Dermis blood vessel endothelial cell (primary cell): ENCODE measurements at places on chromosomes 5 and 9. TPM values are rescaled to one million over a fixed set of nuclear protein-coding genes. Genes with fewer than 3 reads are reported as not detected.

DNA sequence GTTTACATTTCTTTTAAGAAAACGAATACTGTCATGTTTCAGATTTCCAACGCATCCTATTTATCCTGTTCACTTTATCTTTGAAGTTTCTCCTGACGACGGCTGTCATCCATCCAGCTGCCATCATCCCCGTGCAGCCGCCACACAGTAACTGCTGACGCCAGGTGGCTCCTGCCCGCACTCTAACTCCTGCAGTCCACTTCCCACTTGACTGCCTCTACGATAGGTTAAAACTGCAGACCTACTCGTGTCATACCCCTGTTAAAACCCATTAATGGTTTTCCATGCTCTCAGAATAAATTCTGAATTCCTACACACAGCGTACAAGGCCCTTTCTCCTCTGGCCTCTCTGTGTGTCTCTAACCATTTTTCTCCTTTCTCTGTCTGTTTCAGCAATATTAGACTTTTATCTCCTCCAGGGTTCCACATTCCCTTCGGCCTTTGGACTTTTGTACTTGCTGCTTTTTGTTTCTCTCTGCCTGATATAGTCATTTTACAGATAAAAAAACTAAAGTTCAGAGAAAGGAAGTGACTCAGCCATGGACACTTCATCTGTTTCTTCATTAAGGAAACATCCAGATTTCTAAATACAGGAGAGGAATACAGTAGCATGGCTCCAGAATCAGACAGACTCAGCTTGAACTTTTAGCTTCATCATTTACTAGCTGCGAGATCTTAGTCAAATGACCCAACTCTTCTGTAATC lies 84.9 kb downstream of the ADAMTS12 start:
- peak; percentile 62 for DNase-seq

DNA sequence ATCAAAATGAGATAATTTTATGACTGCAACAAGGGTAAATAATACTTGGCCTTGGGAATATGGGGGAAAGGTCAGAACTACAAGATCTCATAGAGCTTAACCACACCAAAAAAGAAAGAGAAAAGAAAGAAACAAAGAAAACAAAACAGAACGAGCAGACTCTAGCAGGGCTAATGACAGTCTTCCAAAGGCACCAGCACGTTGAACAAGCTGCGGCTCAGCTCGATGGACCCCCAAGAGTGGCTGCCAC lies 689 bp downstream of the AK3 start:
- no peak for DNase-seq

GRCh38 chr5:111227801-111228200 lies 3.6 kb downstream of the CAMK4 start:
- DNase-seq: no peak

- DNase-seq: peak; percentile 57
Measured at GRCh38 chr5:146016764-146017484, 80.5 kb downstream of the SH3RF2 start.

GRCh38 chr9:114785866-114786650 lies 19.8 kb downstream of the TNFSF15 start:
- peak; percentile 70 for DNase-seq

- DNase-seq: no peak
Measured at GRCh38 chr9:136848393-136849037, 694 bp upstream of the PHPT1 start.

DNA sequence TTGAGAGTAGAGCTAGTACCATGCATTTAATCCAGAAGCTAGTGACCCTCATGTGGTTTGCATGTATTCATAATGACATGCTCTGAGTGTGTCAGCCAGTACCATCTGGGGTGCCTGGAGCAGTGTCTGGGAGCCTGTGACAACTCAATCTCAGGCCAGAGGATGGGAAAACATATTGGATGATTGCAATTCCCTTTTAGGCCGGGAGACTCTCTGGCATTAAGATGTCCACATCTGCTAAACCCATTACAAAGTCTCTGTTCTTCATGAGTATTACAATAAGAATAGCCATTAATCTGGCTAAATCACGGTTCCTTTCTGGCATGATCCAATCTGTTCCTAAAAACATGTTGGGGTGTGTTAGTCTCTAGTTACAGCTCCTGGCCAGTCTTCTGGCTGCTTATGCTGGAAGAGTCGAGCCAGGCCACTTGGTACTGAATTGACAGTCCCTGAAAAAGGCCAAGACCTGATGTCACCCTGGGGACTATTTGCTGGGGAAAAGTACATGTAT lies 475.7 kb downstream of the ENC1 start:
- no peak for DNase-seq

- no peak for DNase-seq
Measured at GRCh38 chr5:62931153-62931950, 352.7 kb downstream of the LRRC70 start.

- no peak for DNase-seq
Measured at GRCh38 chr5:176648474-176649194, 1.4 kb downstream of the TSPAN17 start.

GRCh38 chr5:2091921-2092320 lies 209.2 kb upstream of the IRX4 start:
- DNase-seq: no peak

GRCh38 chr5:119453040-119453373 lies 710 bp downstream of the HSD17B4 start:
- DNase-seq: peak; percentile 34

- DNase-seq: no peak
Measured at GRCh38 chr5:174352681-174353080, 307.2 kb downstream of the NSG2 start.

GRCh38 chr5:170420806-170421412 lies 31.7 kb upstream of the KCNMB1 start:
- DNase-seq: peak; percentile 87

- DNase-seq: no peak
Measured at GRCh38 chr9:115207003-115207836, 89.3 kb upstream of the TNC start.

GRCh38 chr5:16066810-16067209 lies 112.8 kb downstream of the MARCHF11 start:
- no peak for DNase-seq

DNA sequence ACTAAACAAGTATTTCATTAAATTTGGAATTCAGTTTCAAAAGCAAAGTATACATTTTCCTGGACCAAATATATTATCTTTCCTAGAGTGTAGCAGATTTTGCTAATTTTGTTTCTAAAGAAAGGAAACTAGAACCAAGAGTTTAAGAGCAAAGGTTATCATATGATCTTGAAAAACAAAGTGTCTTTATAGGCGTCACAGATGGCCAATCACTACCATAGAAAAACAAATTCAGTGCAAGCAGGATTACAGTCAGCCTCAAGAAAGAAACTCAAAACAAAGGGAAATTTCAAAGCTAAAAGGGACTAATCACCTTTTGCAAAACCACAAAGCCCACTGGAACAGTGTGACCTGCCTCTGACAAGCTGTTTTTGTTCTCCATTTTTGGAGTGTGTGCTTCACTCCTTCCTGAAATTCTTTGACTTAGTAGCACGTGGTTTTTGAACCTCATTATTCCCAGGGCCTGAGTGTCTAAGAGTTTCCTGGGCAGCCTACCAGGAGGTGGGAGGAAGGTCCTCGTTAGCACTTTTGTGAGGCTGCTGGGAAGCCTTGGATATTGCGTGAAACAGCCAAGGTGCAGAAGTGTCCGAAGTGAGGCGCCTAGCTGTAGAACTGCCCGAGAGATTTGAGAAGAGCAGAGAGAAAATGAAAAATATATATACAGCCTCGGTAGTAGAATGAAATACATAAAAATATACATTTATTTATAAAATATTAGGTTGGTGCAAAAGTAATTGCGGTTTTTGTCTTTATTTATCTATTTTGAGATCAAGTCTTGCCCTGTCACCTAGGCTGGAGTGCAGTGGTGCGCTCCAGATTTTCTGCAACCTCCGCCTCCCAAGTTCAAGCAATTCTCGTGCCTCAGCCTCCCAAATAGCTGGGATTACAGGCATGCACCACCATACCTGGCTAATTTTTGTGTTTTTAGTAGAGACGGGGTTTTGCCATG lies 246.1 kb downstream of the MARCHF11 start:
- DNase-seq: peak; percentile 63

- DNase-seq: no peak
Measured at GRCh38 chr5:150312518-150312917, 9.8 kb upstream of the ARSI start.

DNA sequence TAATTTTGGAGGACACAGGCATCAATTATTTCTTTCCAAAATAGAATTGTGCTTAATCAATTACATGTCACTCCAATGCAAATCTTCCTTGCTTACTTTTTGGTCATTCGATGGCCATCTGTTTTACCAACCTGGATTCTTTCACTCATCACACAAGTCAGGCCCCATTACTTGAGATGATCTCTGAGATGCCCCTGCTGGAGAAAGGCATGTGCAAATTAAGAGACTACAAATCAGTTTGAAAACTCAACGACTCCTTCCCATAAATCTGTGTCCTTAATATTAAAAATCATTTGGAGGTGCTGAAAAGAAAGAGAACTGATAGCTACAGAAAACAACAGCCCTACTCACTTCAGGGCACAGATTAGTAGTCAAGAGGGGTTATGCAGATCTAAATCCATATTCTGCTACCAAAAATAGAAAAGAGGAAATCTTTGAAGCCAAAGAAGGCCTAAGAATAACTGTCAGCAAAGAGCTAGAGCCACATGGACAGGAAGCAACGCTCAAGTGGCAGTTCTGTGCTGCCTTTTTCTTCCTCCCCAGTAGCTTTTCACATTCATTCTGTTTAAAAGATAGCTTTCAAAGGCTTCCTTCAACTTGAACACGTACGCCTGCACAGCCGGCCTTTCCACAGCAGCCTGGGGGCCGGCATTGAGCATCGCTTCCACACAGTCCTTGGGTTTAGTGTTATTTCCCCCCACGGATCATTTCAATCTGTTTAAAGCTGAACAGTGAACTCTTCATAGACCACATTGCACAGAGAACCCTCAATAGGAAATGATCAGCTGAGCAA lies 79.3 kb upstream of the MAP3K1 start:
- DNase-seq: no peak

GRCh38 chr9:69548681-69549080 lies 123.5 kb downstream of the APBA1 start:
- DNase-seq: no peak

GRCh38 chr5:126027149-126027548 lies 396.1 kb upstream of the GRAMD2B start:
- no peak for DNase-seq

- no peak for DNase-seq
Measured at GRCh38 chr9:134547161-134548100, 94.2 kb upstream of the COL5A1 start.

GRCh38 chr5:67181648-67182221 lies 14.9 kb downstream of the CD180 start:
- no peak for DNase-seq

DNA sequence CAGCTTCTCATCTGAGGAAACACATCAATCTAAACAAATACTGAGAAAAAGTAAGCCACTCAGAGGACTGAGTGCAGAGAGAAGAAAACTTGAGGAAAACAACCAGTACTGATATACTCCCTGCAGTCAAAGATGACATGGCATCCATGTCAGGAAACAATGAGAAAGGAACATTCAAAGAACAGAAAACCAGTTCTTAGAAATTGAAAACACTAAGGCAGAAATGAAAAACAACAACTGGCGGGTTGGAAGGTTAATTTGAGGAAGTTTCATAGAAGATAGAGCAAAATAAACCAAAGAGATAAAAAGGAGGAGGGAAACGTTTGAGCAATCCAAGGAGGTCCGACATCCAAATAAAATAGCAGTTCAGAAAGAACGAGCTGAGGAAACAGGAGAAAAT lies 475.2 kb downstream of the HINT1 start:
- no peak for DNase-seq

GRCh38 chr9:18720691-18721090 lies 246.7 kb downstream of the ADAMTSL1 start:
- DNase-seq: no peak

- peak; percentile 66 for DNase-seq
Measured at GRCh38 chr9:113957821-113958341, 81.8 kb downstream of the ZNF618 start.

DNA sequence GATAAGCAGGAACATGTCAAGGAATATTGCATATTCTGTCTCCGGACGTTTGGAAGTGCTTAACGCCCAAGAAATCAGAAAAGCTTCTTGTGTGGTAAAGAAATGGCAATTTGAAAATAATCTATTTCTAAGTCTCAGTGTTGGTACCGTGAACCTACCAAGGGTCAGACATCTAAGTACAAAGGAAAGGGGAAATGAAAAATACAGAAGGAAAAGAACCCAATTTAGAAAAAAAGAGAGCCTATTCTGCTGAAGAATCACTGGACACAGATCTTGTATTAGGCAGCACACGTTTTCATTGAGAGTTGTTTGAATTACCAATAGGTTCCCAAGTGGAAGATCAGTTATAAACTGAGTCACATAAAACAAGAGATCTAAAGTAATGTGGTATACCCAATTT lies 46.9 kb upstream of the CEP78 start:
- no peak for DNase-seq

GRCh38 chr5:164375051-164375450 lies 869.6 kb downstream of the MAT2B start:
- DNase-seq: no peak

GRCh38 chr5:132756542-132756941 lies 9.3 kb downstream of the CCNI2 start:
- DNase-seq: no peak

DNA sequence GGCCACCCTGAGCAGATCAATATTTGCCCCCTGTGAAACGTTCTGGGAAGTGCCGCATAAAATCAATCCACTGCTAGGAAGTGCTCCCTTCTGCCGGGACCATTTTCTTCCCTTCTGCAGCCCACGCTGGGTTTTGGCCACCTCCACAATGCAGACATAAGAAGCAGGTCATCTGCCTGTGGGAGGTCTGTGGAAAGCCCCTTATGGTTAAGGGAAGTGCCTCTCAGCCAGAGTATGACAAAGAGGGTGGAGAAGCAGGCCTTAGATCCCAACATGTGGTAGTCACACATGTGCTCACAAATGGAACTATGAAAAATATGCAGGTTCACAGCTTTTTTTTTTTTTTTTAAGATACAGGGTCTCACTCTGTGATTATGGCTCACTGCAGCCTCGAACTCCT lies 82.8 kb downstream of the SLC1A3 start:
- no peak for DNase-seq

DNA sequence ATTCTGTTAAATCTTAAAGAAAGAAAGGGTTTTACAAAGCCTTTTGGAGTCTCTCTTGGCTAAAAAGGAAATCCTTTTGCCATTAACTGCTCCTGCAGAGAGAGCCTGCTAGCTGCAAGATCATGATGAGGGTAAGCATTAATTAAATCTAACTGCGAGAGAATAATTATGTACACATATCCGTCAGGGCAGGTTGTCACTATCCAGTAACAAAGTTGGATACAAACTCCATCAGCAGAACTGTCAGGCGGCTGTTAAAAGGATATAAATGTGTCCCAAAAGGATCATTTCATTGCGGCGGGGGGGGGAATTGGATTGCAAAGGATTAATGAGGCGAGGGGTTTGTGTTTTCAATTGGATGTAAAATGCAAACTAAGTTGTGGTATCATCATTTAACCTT lies 289.3 kb downstream of the ASTN2 start:
- no peak for DNase-seq

CTSL gene
- 335 and 345 TPM in 2 replicates for total RNA-seq

FREM1 gene
- total RNA-seq: under 0.01 TPM in 1 of 2 replicates, not detected in the other

TNFSF15 gene
- total RNA-seq: 2.0 and 5.4 TPM in 2 replicates

PCDHA3 gene
- 0.14 and 0.17 TPM in 2 replicates for total RNA-seq

F2R gene
- 99.4 and 122 TPM in 2 replicates for total RNA-seq

LHX3 gene
- not detected in 2 replicates for total RNA-seq

ZBTB34 gene
- 10.5 and 11.6 TPM in 2 replicates for total RNA-seq

MYMK gene
- not detected in 2 replicates for total RNA-seq

HMCN2 gene
- under 0.01 and 1.0 TPM in 2 replicates for total RNA-seq

UNC5A gene
- total RNA-seq: 0.34 and 1.5 TPM in 2 replicates

SH3TC2 gene
- total RNA-seq: 18.0 and 60.6 TPM in 2 replicates

PLEKHG4B gene
- not detected in 2 replicates for total RNA-seq
